AG10803 (cell line): ENCODE measurements at places on chromosomes 7 and 10.

DNA sequence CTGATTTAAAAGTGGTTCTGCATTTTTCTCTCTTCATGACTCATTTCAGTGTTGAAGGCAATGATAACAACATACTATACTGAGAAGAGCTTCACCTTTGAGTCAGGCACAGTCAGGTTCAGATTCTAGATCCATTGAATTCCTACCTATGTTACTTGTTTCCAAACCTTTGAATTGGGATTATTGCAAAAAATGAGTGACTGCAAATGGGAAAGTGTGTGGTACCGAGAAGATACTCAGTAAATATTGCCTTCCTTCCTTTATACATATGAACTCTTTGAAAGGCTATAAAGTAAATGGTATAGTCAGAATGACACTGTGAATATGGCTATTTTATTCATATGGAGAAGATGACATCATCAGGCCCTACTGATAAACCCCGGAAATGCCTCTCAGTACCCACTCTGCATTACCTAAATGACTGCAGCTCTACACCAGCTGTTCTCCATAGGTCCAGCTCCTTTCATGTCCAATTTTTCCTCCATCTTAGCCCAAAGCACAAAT is 66.7 kb upstream of the FGL2 start:
- DNase-seq, result no peak

DNA sequence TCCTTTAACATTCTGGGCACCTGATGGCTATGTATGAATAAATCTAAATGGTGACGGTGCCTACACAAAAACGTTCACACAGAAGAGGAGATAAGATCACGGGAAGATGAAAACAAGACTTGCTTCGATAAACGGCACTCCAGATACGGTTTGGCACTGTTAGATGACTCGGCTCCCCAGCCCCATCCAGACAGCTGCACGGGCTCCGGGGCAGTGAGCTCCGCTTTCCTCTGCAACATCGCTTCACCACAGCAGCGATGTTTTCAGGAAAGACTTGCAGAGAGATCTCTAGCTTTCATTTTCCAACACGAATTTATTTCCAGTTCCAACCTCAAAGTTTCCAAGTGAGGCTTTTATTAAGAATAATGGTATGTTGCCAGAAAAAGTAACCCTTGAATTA is 132.1 kb downstream of the KLF6 start:
- peak; percentile 12 for DNase-seq

DNA sequence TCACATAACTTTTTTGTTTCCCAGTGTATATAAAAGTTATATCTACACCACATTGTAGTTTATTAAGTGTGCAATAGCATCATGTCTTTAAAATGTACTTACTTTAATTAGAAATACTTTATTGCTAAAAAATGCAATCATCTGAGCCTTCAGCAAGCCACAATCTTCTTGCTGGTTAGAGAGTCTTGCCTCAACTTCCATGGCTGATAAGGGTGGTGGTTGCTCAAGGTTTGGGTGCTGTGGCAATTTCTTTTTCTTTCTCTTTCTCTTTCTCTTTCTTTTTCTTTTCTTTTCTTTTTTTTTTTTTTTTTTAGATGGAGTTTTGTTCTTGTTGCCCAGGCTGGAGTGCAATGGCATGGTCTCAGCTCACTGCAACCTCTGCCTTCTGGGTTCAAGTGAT is 360.0 kb downstream of the MAGI2 start:
- DNase-seq, result no peak

- peak; percentile 31 for DNase-seq
Observed at GRCh38 chr10:44011603-44011981, 362.9 kb upstream of the ZNF32 start.

GRCh38 chr10:60406182-60406581 is 16.5 kb upstream of the ANK3 start:
- no peak for DNase-seq

GRCh38 chr10:1762076-1762475 is 24.8 kb upstream of the ADARB2 start:
- no peak for DNase-seq

GRCh38 chr10:34889004-34889869 is 74.1 kb upstream of the PARD3 start:
- DNase-seq, result peak; percentile 56

DNA sequence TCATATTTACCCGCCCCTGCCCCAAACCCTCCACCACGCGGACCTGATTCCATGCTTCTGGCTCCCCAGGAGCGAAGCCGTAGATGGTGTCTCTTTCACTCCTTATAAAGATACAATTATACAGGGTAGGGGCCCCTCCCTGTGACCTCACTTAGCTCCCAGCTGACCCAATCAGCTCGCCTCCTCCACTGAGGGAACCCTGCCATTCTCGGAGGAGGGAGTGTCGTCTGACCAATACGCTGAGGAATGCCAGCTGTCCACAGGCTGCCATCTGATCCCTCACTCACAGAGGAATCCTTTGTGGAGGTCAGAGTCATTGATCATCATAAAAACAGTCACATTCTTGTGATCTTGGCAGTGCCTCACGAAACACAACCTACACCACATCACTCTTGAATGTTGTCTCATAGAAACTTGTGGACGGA is 67.5 kb upstream of the INSIG1 start:
- peak; percentile 99 for DNase-seq
